Motor neuron (in vitro differentiated cells): ENCODE measurements at places on chromosomes 2 and 18. TPM values are rescaled to one million over a fixed set of nuclear protein-coding genes. Genes with fewer than 3 reads are reported as not detected.

The FARSB gene
- 29.7 and 31.5 TPM in 2 replicates for total RNA-seq

The ITGB6 gene
- 0.10 and 0.14 TPM in 2 replicates for total RNA-seq

The LIMS3 gene
- 1.6 and 1.9 TPM in 2 replicates for total RNA-seq

The UNC80 gene
- 4.1 and 4.6 TPM in 2 replicates for total RNA-seq

The SLC5A7 gene
- total RNA-seq, result 57.4 and 70.0 TPM in 2 replicates

The PAX3 gene
- total RNA-seq, result 0.86 and 1.5 TPM in 2 replicates

The TPRKB gene
- 45.5 and 55.4 TPM in 2 replicates for total RNA-seq

The FBXO15 gene
- total RNA-seq, result 1.3 and 2.4 TPM in 2 replicates

The SERPINB11 gene
- total RNA-seq, result not detected in 2 replicates

The GYPC gene
- 53.2 and 56.6 TPM in 2 replicates for total RNA-seq

The ACVR1 gene
- total RNA-seq, result 32.9 and 40.1 TPM in 2 replicates

The TBR1 gene
- total RNA-seq, result 0.09 and 0.21 TPM in 2 replicates

The UGT1A1 gene
- total RNA-seq, result not detected in 2 replicates

The FAM161A gene
- 0.97 and 1.3 TPM in 2 replicates for total RNA-seq

The CRYGC gene
- 1.3 and 1.4 TPM in 2 replicates for total RNA-seq

The CRYBA2 gene
- total RNA-seq, result 0.73 TPM in 1 of 2 replicates, not detected in the other

The PLEK gene
- 0.06 TPM in 1 of 2 replicates, not detected in the other for total RNA-seq

The HOXD4 gene
- total RNA-seq, result 13.6 and 18.4 TPM in 2 replicates
